ENCODE measurements at places on chromosomes 6 and 20.
A peak's percentile ranks its signal among the peaks of the same experiment; 100 is the strongest.

DNA sequence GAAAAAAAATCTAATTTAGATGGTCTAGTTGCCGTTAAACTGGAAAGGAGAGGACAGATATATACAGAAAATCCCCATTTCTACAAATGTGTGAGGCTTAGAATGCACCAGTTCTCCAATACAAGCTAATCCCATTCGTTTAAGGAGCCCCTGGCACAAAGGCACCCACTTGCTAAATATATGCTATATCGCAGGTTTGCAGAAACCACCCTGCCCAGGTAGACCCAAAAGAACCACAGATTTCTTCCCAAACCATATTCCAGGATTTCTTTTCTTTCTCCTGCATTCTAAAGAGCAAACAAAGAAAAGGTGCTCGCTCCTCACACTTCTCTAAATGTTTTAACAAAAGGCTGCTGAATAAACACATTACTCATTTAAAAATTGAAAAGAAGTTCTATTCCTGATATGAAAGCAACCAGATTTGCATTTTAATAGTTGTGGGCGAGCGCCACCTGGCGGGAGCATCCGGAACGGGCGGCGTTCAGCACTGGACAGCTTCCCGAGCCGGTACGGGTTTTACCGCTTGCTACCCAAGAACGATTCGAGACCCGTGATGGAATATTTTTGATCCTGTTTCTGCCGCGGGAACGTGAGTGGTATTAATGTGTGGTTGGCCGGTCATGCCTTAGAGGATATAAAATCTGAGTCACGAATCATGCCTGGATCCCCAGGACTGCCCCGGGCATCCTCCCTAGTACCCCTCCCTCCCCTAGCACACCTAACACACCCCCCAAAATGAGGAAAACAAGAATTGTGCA, 2.1 kb downstream of the PTPRT start:
- peak; percentile 70 for DNase-seq

DNA sequence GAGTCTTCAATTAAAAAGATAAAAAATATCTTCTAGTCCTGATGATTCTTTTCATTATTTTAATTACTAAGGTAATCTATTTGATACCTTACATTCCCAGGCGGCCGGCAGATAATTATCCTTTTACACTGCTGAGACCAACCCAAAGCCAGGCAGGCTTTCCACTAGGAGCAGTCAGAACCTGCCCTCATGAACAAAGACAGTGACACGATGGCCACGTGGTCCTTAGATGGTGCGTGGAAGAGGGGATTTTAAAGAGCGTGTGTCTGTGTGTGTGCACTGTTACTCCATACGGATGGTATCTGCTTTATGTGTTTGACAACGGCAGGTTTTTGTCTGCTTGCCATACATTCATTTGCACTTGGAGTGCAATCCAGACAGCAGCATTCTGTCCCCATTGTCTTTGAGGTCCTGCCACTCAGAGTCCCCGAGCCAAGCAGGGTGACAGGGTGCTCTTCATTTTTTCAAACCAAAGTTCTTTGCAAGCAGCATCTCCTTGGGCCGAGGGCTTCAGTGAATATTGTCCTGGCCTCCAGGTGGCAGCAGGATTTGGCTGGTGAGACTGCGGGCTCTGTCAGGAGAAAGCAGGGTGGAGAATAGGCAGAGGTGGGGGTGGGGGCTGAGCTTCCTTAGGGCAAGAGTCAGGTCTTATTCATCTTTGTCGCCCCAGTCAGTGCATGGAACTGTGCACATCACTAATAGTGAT, 260.5 kb downstream of the NRN1 start:
- no peak for DNase-seq

GRCh38 chr6:33727932-33728331, 16.4 kb upstream of the UQCC2 start:
- no peak for DNase-seq

- DNase-seq, result no peak
These were observed 27.0 kb downstream of the ZNF292 start for GRCh38 chr6:87182321-87182720.

GRCh38 chr6:132140189-132140588, 189.0 kb upstream of the CCN2 start:
- DNase-seq, result no peak

DNA sequence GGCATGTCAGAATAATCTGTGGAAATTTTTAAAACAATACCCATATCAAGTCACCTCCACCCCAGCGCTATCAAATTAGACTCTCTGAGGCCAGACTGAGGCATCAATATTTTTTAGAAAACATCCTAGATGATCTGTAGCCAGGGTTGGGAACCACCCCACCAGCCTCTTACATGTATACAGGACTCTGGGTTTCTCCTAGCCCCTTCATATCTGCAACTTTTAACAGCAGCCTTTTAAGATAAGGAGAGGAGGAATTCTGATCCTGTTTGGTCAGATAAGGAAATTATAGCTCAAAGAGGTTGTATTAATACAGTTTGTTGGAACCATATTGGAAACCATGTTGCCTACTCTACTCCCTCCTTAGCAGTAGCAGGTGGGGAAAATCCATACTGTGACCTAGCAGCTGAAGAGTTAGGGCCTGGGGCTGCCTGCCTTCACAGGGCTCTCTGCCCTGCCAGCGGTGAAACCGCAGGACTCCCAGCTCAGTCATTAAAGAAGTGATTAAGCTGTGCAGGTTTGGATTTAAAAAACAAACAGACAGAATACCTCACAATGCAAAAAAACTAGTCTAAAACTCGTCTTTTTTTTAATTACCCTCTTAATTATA, 30.0 kb downstream of the BRPF3 start:
- DNase-seq, result no peak

- no peak for DNase-seq
These were observed 5.5 kb upstream of the PABPC1L start for GRCh38 chr20:44904377-44904776.

- no peak for DNase-seq
These were observed 36.4 kb downstream of the CSNK2A1 start for GRCh38 chr20:507006-507758.

- DNase-seq, result no peak
These were observed 2.9 kb downstream of the DXO start for GRCh38 chr6:31968791-31969711.

GRCh38 chr6:11736601-11737000, 42.0 kb downstream of the ADTRP start:
- no peak for DNase-seq

- no peak for DNase-seq
These were observed 665.6 kb downstream of the DHX35 start for GRCh38 chr20:39627765-39628164.

DNA sequence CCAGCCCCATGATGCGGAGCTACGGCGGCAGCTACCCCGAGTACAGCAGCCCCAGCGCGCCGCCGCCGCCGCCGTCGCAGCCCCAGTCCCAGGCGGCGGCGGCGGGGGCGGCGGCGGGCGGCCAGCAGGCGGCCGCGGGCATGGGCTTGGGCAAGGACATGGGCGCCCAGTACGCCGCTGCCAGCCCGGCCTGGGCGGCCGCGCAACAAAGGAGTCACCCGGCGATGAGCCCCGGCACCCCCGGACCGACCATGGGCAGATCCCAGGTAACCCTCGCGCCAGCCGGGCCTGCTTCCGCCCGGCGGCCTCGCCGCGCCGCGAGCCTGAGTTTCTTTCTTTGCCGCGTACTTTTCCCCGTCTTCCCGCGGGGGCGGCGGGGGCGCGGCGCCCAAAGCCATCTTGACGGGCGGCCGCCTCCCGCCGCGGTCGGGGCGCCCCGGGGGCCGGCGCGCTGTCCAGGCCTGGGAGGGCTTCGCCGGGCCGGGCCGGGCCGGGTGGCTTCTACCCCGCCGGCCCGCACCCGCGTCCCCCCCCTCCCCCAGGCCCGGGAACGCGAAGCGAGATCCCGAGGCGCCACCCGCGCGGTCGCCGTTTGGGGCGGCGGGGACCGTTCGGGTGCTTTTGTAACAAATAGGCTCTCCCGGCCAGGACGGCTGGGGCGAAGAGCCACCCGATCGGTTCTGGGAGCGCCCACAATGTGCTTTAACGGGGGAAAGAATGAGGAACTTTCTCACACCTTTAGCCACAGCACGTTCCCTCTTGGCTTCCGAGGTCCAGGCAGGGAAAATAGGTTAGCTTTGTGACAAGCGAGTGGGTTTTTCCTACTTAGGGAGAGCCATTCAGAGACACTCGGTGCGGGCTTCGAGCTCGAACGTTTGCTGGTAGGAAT, 2.3 kb downstream of the ARID1B start:
- no peak for DNase-seq

DNA sequence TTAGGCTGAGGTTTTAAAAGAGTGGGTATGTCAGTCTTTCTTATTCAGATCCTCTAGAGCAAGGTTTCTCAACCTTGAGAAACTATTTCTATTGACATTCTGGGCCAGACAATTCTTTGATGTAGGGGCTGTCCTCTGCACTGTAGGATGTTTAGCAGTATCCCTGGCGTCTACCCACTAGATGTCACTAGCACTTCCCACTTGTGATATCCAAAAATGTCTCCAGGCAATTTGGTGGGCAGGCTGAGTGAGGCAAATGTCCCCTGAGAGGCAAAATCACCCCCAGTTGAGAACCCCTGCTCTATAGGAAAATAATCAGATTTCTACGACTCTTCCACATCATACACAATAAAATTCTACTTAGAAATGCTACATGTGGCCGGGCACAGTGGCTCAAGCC, 7.7 kb upstream of the ZKSCAN8 start:
- no peak for DNase-seq

- no peak for DNase-seq
These were observed 20.7 kb upstream of the PKHD1 start for GRCh38 chr6:52108128-52108527.

- DNase-seq, result no peak
These were observed 635 bp downstream of the FLOT1 start for GRCh38 chr6:30741789-30742315.

GRCh38 chr20:41508335-41508734, 109.8 kb downstream of the CHD6 start:
- DNase-seq, result peak; percentile 23

GRCh38 chr6:47262231-47262630, 47.5 kb downstream of the TNFRSF21 start:
- no peak for DNase-seq

- DNase-seq, result no peak
These were observed 600.0 kb downstream of the QKI start for GRCh38 chr6:164014346-164015087.

DNA sequence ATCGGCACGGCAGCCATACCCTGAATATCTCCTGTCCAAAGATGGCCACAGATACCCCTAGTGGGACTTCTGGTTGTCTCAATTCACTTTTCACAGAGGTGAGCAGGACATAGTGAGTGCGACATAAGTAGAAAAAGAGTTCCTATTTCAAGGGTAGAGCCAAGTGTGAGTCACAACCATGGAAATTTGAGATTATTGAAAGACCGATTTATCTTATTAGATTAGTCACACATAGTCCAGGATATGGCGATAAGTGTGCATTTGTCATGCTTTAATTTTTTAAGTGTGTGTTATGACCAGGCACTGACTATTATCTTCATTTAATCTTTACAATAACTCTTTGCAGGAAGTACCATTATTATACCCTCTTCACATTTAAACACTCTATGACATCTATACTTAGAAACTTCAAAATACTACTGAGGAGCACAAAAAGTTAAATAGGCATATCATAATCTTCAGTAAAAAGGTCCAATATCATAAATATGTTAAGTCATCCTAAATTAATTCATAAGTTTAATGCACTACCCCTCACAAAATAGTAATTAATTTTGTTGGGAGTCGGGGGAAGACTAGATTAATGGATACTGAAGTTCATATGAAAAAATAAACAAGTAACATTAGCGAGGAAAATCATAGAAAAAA, 13.4 kb upstream of the TNFAIP3 start:
- no peak for DNase-seq

- DNase-seq, result no peak
These were observed 71.5 kb downstream of the CRYBG1 start for GRCh38 chr6:106431972-106432371.

Data from spinal cord (tissue), 10 donors.